ENCODE measurements at places on chromosomes 13 and 19.

DNA sequence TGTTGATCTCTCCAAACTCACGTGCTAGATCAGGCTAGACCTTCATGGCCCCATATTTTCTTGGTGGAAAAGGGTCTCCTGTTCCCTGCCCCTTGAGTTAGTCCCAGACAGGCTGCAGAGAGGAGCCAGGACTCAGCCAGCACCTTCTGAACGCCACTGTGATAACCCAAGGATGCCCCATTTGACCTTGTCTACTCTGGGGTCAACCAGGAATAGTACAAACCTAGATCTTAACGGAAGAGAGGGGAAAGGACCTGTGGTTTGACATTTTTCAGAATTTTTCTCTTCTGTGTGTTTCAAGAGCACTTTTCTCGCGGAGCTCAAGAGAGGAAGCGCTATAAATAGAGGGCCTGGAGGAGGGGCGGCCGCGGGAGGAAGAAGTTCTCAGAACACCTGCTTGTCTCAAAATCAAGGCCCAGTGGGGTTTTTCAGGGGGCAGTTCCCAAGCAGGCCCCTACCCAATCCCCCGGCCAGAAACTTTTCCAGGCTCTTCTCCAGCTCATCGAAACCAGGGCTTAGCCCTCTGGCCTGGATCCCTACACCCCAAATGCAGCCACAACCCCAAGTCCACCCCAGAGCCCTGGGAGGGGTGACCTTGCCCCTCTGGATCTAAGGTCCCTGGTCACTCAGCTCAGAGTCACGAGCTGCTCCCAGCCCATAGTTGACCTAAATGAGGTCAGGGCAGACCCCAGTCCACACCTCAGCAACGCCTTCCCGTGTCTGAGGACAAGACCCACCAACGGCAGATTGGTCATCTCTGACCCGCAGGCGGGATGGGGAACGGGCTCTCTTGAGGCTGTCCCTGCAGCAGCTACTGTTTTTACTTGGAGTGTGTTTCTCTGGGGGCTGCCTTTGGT is 75.6 kb upstream of the TM9SF2 start:
- DNase-seq: peak; percentile 28

GRCh38 chr19:3053218-3053621 is 9.1 kb downstream of the TLE5 start:
- DNase-seq: no peak

DNA sequence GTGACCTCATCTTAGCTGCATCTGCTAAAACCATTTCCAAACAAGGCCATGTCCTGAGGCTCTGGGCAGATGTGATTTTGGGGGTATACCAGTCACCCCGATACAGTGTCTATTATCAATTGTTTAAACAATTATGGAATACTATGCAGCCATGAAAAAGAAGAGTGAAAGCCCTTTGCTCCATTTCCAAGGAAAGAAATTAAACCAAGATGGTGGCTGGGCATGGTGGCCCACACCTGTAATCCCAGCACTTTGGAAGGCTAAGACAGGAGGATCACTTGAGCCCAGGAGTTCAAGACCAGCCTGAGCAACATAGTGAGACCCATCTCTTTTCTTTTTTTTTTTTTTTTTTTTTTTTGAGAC is 763 bp downstream of the TEKTIP1 start:
- no peak for DNase-seq

- peak; percentile 24 for DNase-seq
These were observed 36.0 kb upstream of the NEK3 start for GRCh38 chr13:52195401-52195837.

DNA sequence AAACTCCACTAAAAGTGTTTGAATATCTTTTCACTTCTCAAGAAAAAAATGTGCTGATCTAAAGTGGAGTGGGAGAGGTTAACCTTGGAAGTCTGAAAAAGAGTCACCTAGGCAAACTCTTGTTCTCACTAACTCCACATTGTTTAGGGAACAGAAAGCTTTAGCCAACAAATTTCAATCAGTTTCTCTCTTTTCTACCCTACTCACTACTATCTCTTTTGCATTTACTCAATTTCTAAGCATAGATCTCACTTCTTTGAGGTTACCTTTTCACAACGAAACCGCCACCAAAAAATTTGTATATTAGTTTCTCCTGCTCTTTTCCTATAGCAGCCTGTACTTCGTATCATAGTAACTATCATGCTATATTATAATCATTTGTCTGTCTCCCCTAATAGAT is 6.3 kb downstream of the NHLRC3 start:
- no peak for DNase-seq

DNA sequence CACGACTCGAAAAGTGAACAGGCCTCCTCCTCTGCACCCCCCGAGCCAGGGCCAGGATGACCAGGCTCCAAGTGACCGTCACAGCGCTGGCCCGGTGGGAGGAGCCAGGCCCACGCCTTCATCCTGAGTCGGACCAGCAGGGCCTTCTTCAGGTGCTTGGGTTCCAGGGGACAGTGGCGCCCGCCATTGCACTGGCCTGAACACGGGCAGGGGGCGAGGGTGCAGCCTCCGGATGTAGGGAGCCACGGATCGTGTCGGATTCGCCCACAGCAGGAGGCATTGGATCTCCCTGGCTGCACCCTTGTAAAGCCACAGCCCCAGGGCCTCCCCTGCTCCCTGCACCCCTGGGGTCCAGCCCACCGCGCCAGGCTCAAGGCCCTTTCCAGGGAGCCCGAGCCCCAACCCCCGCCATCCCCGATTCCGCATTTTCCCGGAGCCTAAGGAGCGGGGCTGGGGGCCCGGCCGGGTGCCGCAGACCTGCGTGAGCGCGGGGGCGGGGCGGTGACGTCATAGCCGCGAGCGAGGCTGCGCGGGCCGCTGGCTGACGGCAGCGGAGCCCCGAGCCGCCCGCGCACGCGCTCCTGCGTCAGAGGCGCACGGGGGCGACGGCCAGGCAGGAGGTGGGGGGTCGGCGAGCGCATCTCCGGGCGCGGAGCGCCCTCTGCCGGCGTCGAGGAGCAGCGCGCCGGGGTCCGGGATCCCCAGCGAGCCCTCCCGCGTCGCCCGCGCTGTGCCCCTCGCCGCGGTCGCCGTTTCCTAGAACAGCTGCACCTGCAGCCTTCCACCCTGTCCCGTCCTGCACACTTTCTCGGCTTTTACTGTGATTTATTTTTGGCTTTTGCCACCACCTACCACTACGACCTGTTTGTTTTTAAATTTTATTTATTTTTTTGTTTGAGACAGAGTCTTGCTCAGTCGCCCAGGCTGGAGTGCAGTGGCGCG is 1.5 kb upstream of the ATP5F1D start:
- DNase-seq: peak; percentile 85

DNA sequence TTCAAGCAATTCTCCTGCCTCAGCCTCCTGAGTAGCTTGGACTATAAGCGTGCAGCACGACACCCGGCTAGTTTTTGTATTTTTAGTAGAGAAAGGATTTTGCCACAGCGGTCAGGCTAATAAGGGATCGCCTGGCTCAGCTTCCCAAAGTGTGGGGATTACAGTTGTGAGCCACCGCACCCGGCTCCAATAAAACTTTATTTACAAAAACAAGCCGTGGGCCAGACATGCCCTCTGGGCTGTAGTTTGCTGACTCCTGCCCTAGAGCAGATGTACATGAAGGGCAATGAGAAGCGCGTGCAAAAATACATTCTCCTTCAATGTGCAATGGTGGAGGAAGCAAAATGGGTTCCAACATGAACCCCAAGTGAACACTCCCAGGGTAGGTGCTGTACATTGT is 13.7 kb upstream of the MED26 start:
- DNase-seq: no peak

- DNase-seq: peak; percentile 71
These were observed 34.9 kb upstream of the TPM4 start for GRCh38 chr19:16041299-16041990.

- DNase-seq: no peak
These were observed 426.2 kb downstream of the PCDH9 start for GRCh38 chr13:66803808-66804456.

- DNase-seq: no peak
These were observed 71.6 kb upstream of the ADGRL1 start for GRCh38 chr19:14277608-14278007.

DNA sequence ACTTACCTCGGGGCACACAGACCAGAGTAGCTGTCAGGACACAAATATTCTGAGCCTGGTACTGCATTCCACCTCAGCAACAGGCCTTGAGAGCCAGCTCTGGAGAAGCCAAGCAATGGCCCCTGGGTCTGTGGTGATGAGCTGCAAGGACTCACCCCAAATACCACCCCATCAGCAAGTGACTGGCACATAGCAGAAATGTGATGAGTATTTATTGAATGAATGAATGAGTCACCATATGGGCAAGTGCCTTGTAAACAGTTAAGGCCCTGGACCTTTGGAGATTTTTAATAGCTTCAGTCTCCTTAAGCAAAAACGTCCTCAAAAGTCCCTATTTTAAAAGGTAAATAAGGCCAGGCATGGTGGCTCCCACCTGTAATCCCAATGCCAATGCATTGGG is 18.2 kb downstream of the GSX1 start:
- no peak for DNase-seq

GRCh38 chr13:114078461-114079451 is 53.7 kb downstream of the RASA3 start:
- no peak for DNase-seq

GRCh38 chr19:29507081-29507860 is 18.5 kb upstream of the VSTM2B start:
- no peak for DNase-seq

DNA sequence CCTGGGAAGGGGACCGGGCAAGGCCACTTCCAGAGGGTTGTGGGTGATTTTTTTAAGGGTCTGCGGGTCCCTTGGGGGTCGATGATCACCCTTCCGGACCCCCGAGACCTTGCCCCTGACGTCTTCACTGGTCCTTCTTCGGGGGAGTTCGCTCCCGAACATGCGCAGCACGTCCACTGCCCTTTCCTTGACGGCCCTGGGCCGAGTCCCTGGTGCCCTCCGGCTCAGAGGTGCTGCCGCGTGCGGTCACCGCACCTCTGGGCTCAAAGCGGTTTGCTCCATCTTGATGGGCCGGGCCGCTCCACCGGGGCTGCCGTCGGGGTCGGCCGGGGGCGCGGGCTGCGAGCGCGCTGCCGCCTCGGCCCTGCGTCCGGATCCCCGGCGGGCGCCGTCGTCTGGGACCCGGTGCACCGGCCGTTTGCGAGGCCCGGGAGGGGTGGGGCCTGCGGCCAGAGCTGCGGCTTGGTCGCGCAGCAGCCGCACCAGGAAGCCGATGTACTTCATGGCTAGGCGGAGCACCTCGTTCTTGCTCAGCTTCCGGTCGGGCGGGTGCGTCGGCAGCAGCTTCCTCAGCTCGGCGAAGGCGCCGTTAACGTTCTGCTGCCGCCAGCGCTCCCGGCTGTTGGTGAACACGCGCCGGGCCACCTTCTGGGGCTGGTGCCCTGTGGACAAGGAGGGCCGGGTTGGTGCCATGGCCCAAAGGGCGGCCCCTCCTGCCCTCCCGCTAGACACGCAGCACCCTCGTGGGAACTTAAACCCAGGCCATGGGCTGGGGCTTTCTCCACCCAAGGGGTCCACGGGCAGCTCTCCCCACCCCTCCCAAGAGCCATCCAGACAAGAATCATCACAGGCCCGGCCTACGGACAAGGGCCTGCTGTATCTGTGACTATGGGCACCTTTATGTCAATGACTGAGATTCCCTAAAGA is 3.3 kb downstream of the LYL1 start:
- no peak for DNase-seq

- no peak for DNase-seq
These were observed 3.4 kb downstream of the LAIR2 start for GRCh38 chr19:54506079-54506478.

DNA sequence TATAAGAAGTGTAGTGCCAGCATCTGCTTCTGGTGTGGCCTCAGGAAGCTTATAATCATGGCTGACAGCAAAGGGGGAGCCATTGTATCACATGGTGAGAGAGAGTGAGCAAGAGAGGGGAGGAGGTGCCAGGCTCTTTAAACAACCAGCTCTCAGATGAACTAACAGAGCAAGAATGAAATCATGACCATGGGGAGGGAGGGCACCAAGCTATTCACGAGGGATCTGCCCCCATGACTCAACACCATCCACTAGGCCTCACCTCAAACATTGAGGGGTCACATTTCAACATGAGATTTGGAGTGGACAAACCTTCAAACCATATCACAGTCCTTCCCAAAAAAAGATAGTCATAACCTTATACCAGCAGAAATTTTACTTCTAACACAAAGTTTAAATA is 174.0 kb downstream of the GPC5 start:
- DNase-seq: no peak

GRCh38 chr13:102355251-102355650 is 46.6 kb downstream of the FGF14 start:
- DNase-seq: no peak

- no peak for DNase-seq
These were observed 221.7 kb downstream of the KCNRG start for GRCh38 chr13:50236898-50237318.

DNA sequence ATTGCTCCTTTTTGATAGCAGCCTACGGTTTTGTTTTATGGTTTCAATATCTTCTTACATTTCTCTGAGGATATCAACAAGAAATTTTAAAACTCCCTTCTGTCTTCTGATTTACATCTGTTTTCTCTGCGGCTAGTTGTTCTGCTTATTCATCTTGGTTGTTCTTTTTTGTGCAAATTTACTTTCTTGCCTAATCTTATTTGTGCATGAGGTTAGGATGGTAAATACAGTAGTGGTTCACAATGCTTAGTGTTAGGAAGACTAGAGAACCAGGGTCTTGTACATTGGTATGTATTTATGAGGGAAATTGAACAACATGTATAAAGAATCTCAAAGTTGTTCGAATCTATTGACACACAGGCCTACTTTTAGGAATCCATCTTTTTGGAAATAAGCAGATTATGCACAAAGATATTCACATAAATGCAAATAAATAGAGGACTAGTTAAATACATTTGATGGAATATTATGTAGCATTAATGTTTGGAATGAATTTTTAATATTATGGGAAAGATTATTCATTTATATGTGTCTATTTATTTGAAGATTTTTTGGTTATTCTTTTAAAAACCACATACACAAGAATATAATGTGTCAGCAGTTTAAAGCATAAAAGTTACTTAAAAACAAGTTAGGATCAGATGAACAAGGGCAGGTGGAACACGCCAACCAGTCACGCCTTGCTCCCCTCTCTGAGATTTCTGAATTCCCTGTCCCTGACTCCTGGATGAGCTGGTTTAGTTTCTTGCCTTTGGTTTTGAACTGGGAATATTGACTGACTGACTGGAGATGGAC is 51.4 kb upstream of the RFC3 start:
- DNase-seq: no peak

GRCh38 chr19:49069026-49069425 is 3.5 kb downstream of the KCNA7 start:
- DNase-seq: no peak

DNA sequence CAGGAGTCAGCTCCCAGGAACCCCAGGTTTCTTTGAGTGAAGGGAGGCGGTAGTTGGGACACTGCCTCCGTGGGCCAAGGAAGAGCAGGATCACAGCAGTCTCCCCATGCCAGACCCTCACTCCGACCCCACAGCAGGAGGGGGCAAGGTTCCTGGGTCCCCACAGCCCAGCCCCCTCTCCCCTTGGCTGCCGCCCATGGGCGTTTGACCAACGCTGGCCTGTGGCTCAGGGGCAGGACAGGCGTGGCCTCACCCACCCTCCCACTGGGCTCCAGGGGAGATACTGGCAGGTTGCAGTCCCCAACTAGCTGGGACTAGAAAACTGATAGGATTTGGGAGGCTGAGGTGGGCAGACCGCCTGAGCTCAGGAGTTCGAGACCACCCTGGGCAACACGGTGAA is 9.2 kb downstream of the COPE start:
- DNase-seq: no peak

GRCh38 chr13:51647067-51647466 is 62.8 kb downstream of the WDFY2 start:
- DNase-seq: no peak

- DNase-seq: no peak
These were observed at the start of gene CCNA1 for GRCh38 chr13:36432106-36432544. CCNA1 (plus strand) TSS chr13:36432495; CDS start chr13:36433057, 562 bp downstream.
